Stimulated activated CD4-positive, alpha-beta T cell treated with anti-CD3 and anti-CD28 coated beads, Interleukin-2, amount 100 ng/mL, for 48 hours (primary cell): ENCODE measurements at places on chromosomes 4 and X.

GRCh38 chr4:140789759-140790158 is 33.6 kb upstream of the TBC1D9 start:
- no peak for DNase-seq

DNA sequence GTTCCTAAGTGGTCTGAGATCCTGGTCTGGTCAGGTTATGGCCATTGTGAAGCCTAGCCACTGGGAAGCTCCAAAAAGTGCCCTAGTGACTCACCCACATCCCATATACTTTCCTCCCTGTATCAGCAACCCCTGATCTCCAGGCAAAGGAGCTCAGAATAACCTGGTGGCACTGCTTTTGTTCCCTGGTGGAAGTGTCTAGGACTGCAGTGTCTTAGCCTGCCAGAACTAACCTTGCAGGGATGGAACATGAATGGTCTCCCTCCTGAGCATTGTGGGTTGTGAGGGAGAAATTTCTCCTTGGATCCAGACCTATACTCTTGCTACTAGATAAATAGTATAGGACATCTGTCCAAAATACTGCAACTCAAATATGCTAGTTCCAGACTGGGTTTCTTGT is 27.9 kb upstream of the WDR1 start:
- DNase-seq: no peak

GRCh38 chr4:72846280-72847111 is 223.0 kb downstream of the COX18 start:
- DNase-seq: no peak

- no peak for DNase-seq
Observed at GRCh38 chr4:112341033-112341432, 43.9 kb downstream of the ALPK1 start.

GRCh38 chr4:109214622-109215301 is 87.7 kb downstream of the COL25A1 start:
- no peak for DNase-seq

GRCh38 chr4:186688150-186688943 is 35.3 kb downstream of the FAT1 start:
- DNase-seq: no peak

GRCh38 chrX:136759968-136760367 is 20.8 kb downstream of the ARHGEF6 start:
- no peak for DNase-seq

DNA sequence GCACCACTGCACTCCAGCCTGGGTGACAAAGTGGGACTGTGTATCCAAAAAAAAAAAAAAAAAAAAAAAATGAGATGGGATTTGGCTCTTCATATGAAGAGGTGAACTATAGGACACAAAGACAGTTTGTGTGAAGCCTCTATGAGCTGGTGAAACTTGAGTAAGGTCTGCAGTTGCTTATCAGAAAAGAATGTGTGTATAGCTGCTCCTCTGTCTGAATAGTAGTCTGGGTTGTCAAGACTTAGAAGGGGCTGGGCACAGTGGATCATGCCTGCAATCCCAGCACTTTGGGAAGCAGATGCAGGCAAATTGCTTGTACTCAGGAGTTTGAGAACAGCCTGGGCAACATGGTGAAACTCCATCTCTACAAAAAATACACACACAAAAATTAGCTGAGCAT is 82.8 kb downstream of the ARSF start:
- DNase-seq: no peak

DNA sequence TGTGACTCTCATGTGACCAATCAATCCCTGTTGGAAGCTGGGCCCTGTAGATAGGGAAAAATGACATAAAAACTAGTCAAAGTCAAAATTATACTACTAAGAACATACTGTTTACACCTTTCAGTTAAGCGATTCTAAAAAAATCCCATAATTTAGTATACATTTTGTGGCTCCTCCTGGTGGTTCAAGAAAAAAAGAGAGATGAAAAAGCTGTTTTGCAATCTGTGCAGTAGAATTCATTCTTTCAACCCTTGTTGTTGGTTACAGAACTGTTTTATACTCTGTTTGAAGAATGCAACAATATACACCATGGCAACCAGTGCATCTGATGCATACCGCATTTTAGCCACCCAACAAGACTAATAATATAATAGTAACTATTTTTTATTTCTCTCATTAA is 66.8 kb upstream of the ANK2 start:
- DNase-seq: no peak

DNA sequence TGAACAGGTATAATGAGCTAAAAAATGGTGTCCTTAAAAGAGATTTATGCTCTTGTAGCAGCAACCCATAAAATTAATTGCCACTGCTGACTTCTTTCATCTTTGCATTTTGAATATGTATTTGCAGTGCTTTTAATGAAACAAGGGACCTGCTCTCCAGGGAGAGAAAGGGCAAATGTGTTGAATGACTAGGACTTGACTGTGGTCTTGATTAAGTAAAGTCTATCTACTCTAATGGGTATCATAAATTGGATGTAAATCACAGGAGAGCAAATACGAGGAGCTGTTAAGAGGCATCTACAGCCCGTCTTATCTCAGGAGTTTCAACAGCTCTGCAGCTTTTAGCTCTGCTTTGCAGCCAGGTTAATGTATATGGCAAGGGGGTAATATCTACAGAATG is 216.4 kb downstream of the PALLD start:
- DNase-seq: no peak

GRCh38 chr4:37803348-37803973 is 23.0 kb upstream of the PGM2 start:
- no peak for DNase-seq

DNA sequence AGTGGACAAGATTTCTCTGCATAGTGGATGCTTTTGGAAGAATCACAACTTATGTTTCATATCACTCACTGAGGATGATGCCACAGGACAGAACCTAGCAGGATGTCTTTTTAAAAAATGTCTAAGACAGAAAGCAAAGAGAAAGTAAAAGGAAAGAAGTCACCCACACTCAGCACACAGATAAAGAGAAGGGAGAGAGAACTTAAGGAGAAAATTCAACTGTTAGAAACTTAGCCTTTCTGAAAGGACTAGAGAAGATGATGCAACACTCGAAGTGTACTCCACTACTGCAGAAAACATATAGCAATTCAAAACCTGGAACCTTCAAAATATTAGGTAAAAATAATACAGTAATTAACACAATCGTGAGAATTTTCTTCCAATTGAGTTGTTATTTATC is 52.8 kb upstream of the STK26 start:
- no peak for DNase-seq

GRCh38 chr4:110641218-110641617 is 18.3 kb upstream of the PITX2 start:
- no peak for DNase-seq

GRCh38 chr4:176464748-176465147 is 145.0 kb downstream of the SPCS3 start:
- no peak for DNase-seq

GRCh38 chr4:1691737-1692373 is 7.7 kb upstream of the FAM53A start:
- DNase-seq: no peak

DNA sequence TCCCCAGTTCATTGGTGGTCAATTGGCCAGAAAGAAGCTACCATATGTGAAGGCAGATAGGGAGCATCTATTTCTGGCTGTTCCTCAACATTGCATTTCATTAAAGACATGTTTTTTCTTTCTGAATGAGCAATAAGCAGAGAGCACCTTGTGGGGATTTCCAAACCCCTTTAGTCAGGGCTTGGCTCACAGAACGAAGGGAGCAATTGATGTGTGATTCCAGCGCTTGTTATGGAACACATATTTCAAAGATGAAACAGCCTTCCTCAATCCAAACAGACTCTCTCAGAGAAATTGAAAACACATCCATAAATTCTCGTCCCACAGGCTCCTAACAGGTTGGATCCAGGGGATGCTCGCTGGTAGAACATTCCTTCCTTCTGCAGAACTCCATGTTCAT is 84.1 kb downstream of the CLCN4 start:
- DNase-seq: no peak

DNA sequence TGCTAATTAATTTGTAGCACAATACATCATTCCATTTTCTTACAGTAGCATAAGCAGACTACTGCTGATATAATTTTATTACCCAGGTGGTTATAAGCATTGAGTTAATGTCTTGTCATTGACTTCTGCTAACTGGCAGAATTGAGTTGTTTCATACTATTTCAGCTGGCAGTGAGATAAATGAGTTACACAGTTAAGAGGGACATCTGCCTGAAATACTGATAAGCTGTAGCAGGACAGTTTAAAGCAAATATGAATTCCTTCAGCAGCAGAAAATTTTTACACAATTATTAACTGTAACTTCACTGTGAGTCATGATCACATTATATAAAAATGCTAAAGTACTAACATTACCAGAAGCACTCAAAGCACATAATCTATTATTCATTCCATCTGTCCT is 326.8 kb downstream of the INPP4B start:
- DNase-seq: no peak

- no peak for DNase-seq
Observed at GRCh38 chr4:1470816-1471442, 64.7 kb upstream of the NKX1-1 start.
